ENCODE measurements at places on chromosomes 7 and 10.

GRCh38 chr7:42878303-42878702 lies 33.6 kb downstream of the C7orf25 start:
- no peak for DNase-seq
- H3K27me3 ChIP-seq: no peaks in the 10 kb centered on the region
- H3K4me3 ChIP-seq: no peak overlapping the region
- no peak overlapping the region for H3K27ac ChIP-seq
- no peaks in the 10 kb centered on the region for H3K36me3 ChIP-seq

DNA sequence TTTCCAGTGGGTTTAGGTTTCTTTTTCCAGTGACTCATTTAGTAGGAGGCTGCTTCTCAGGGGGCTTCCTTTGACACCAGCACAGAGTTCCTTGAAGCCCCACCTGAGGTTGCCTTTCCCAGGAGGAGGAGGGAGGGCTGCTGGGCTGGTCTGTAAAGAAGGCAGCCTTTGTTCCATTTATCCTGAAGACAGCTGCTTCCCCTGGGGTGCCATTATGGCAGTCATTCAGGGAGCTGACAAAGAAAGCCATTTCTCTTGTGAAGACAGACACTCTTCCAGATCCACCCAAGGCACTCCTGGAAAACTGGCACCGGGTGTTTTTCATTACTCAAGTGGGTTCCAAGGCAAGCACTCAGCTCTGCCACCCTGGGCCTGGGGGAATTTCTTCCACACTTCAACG lies 54.0 kb downstream of the MTURN start:
- no peaks in the 10 kb centered on the region for H3K27me3 ChIP-seq
- no peaks in the 10 kb centered on the region for H3K4me1 ChIP-seq
- no peaks in the 10 kb centered on the region for H3K36me3 ChIP-seq
- H3K27ac ChIP-seq: no peak overlapping the region

DNA sequence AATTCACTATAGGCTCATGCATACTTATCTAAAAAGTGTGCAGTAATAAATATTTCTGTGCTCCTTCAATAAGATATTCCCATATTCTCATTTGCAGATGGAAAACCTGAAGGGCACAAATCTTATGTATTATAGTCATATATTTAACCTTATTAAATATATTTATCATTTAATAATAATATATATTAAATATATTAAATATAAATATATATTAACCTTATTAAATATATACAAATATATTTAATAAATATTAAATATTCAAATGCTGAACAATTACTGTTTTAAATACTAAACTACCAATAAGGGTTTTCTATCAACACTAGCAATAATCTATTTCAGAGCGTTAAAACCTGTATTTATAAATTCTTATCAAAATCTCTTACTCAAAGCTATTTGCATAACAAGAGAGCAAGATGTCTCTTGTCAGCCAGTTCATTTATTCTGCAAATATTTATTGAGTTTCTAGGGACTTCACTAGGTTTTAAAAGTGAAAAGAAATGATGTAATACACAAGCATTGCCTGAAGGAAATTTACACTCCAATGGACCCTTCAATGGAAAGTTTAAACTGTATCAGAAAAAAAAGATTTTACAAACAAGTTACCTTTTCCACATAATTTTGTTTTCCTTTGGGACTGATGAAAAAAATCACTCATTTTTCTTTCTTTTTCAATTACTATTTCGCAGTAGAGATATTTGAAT lies 159.2 kb downstream of the AGMO start:
- H3K27ac ChIP-seq: no peak overlapping the region
- no peak overlapping the region for H3K4me3 ChIP-seq
- H3K4me1 ChIP-seq: no peaks in the 10 kb centered on the region
- no peaks in the 10 kb centered on the region for H3K27me3 ChIP-seq
- H3K36me3 ChIP-seq: no peaks in the 10 kb centered on the region

GRCh38 chr10:60681103-60681502 lies 97.2 kb upstream of the CDK1 start:
- DNase-seq: no peak
- no peak overlapping the region for H3K27ac ChIP-seq
- H3K27me3 ChIP-seq: no peaks in the 10 kb centered on the region
- no peaks in the 10 kb centered on the region for H3K36me3 ChIP-seq
- no peaks in the 10 kb centered on the region for H3K4me1 ChIP-seq

- H3K27me3 ChIP-seq: no peaks in the 10 kb centered on the region
- peak; percentile 22 for DNase-seq
- H3K4me3 ChIP-seq: no peak overlapping the region
- no peak overlapping the region for H3K27ac ChIP-seq
- H3K4me1 ChIP-seq: no peaks in the 10 kb centered on the region
Observed at GRCh38 chr7:152076324-152076821, 50.9 kb downstream of the GALNT11 start.

DNA sequence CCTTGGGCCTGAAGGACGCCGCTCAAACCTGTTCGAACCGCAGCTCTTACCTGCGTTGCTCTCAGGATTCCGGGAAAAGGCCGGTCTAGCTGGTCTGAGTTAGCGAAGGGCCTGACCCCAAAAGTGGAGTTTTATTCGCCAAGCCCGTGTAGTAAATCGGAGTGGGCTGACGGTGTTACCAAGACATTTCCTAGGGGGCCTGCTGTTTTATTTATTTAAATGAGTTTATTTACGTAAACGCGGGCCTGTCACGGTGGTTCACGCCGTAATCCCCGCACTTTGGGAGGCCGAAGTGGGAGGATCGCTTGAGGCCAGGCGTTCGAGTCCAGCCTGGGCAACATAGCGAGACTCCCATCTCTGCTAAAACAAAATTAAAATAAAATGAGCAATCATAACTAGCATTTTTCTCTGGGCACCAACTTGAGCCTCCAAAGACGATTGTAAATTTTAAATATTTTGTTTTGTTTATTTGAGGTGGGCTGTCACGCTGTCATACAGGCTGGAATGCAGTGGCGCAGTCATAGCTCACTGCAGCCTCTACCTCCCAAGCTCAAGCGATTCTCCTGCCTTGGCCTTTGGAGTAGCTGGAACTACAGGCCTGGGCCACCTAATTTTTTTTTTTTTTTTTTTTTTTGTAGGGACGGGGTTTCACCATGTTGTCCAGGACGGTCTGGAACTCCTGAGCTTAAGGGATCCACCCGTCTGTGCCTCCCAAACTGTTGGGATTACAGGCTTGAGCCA lies 903 bp downstream of the ZNF655 start:
- peaks cover 54% of the 10 kb centered on the region for H3K36me3 ChIP-seq
- no peaks in the 10 kb centered on the region for H3K27me3 ChIP-seq
- H3K27ac ChIP-seq: peak overlapping the region; percentile 95
- H3K4me3 ChIP-seq: peak overlapping the region; percentile 77

GRCh38 chr7:24038993-24039392 lies 245.0 kb upstream of the NPY start:
- no peak overlapping the region for H3K4me3 ChIP-seq
- no peaks in the 10 kb centered on the region for H3K36me3 ChIP-seq
- DNase-seq: no peak
- H3K4me1 ChIP-seq: no peaks in the 10 kb centered on the region
- H3K27me3 ChIP-seq: no peaks in the 10 kb centered on the region

GRCh38 chr7:155916926-155917655 lies 104.8 kb upstream of the SHH start:
- H3K4me1 ChIP-seq: no peaks in the 10 kb centered on the region
- H3K27ac ChIP-seq: no peak overlapping the region
- no peak overlapping the region for H3K4me3 ChIP-seq
- H3K27me3 ChIP-seq: no peaks in the 10 kb centered on the region

DNA sequence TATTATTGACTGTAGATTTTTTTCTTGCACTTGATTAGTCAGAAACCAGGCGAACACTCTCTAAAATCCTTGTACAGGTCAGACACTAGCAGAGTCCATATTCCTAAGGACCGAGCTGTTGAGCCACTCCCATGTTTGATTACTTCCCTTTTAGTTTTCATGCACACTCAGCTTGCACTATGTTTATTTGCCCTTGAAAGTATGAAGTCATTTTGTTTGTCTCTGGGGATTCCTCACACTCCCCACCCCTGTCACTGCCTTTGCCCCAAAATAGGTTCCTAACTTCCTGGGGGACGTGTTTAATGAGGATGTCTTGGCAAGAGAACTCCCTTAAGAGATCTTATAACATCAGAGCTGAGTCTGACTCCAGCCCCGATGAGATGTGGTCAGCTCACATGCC lies 182.1 kb downstream of the EVX1 start:
- no peaks in the 10 kb centered on the region for H3K36me3 ChIP-seq
- H3K27me3 ChIP-seq: no peaks in the 10 kb centered on the region
- H3K4me1 ChIP-seq: no peaks in the 10 kb centered on the region
- no peak overlapping the region for H3K27ac ChIP-seq
- no peak overlapping the region for H3K4me3 ChIP-seq

GRCh38 chr7:40516376-40516775 lies 381.6 kb downstream of the SUGCT start:
- H3K4me1 ChIP-seq: no peaks in the 10 kb centered on the region
- DNase-seq: no peak
- H3K27me3 ChIP-seq: no peaks in the 10 kb centered on the region

DNA sequence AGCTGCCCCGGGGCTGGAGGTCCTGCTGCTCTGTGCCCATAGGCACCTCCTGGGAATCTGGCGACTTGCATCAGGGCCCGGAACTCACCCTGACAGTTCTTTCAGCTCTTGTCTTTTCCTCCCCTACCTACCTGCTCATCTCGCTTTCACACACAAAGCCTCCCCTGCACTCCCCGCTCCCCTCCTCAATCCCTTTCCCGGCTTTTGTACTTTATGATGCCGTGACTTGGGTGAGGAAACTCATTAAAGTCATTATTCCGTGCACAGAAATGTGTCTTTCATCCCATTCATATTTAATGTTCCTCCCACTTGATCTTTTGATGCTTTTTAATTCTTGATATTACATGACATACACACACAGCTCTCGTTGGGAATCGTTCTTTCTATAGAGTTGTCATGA lies 218.6 kb downstream of the RPS24 start:
- no peak for DNase-seq
- no peaks in the 10 kb centered on the region for H3K36me3 ChIP-seq
- no peaks in the 10 kb centered on the region for H3K27me3 ChIP-seq
- H3K4me3 ChIP-seq: no peak overlapping the region

GRCh38 chr10:14519785-14520184 lies 189.1 kb upstream of the FRMD4A start:
- H3K27ac ChIP-seq: no peak overlapping the region
- no peak overlapping the region for H3K4me3 ChIP-seq
- H3K27me3 ChIP-seq: no peaks in the 10 kb centered on the region
- no peaks in the 10 kb centered on the region for H3K4me1 ChIP-seq
- H3K36me3 ChIP-seq: peaks cover 74% of the 10 kb centered on the region

- H3K27ac ChIP-seq: no peak overlapping the region
- no peak overlapping the region for H3K4me3 ChIP-seq
- no peaks in the 10 kb centered on the region for H3K4me1 ChIP-seq
- no peak for DNase-seq
Observed at GRCh38 chr7:39696631-39697030, 73.3 kb downstream of the RALA start.

- no peak overlapping the region for H3K27ac ChIP-seq
- H3K27me3 ChIP-seq: no peaks in the 10 kb centered on the region
- H3K36me3 ChIP-seq: no peaks in the 10 kb centered on the region
- H3K4me1 ChIP-seq: no peaks in the 10 kb centered on the region
- no peak overlapping the region for H3K4me3 ChIP-seq
Observed at GRCh38 chr7:20257212-20257611, 40.0 kb upstream of the MACC1 start.

DNA sequence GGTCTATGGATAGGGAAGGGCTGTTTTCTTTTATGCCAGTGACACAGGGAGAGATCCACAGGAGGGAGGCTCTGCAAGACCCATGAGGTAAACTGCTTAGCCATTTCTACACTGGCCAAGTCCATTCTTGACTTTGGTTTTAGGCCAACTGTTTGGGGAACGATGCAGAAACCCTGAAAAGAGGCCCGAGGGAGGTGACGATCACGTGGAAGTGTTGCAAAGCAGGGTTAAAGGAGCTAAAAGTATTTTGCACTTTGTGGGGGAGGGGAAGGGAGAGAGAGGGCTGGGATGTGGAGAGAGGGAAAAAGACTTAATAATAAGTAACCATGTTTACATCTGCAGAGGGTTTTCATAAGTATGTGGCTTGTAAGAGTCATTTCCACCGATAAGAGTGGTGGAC lies 239.7 kb downstream of the EMX2 start:
- DNase-seq: no peak
- no peak overlapping the region for H3K4me3 ChIP-seq
- no peaks in the 10 kb centered on the region for H3K4me1 ChIP-seq

GRCh38 chr7:79458796-79459195 lies 5.3 kb upstream of the MAGI2 start:
- H3K4me1 ChIP-seq: no peaks in the 10 kb centered on the region
- no peaks in the 10 kb centered on the region for H3K36me3 ChIP-seq
- no peaks in the 10 kb centered on the region for H3K27me3 ChIP-seq
- DNase-seq: no peak
- no peak overlapping the region for H3K27ac ChIP-seq

DNA sequence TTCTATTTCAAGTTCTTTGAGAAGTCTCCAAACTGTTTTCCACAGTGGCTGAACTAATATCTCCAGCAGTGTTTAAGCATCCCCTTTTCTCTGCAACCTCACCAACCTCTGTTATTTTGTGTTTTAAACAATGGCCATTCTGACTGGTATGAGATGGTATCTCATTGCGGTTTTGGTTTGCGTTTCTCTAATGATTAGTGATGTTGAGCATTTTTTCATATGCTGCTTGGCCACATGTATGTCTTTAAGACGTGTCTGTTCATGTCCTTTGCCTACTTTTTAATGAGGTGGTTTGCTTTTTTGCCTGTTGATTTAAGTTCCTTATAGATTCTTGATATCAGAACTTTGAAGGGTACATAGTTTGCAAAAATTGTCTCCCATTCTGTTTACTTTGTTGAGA lies 156.6 kb upstream of the IMMP2L start:
- H3K27me3 ChIP-seq: no peaks in the 10 kb centered on the region
- H3K4me3 ChIP-seq: no peak overlapping the region
- no peak overlapping the region for H3K27ac ChIP-seq
- no peaks in the 10 kb centered on the region for H3K36me3 ChIP-seq

DNA sequence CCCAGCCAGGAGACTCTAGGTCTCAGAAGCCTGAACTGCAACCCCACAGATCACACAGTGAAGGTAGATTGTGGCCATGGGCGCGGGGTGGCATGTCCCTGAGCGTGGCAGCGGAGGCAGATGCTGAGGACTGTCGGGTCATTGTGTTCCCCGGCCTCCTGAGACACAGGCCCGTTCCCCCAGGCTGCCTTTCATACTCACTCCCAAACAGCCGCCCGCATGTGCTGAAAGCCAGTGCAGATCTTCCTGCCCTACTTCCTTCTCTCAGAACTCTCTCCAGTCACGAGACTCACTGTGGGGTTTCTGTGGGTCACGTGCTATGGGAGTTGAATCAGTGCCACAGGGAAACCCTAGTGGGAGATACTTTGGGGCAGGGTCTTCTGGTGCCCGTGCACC lies 48.0 kb downstream of the ZNF467 start:
- H3K4me3 ChIP-seq: no peak overlapping the region
- no peaks in the 10 kb centered on the region for H3K4me1 ChIP-seq
- peaks cover 56% of the 10 kb centered on the region for H3K36me3 ChIP-seq

Data from CD4-positive, CD25-positive, alpha-beta regulatory T cell (primary cell).